Stimulated activated CD8-positive, alpha-beta memory T cell treated with anti-CD3 and anti-CD28 coated beads, Interleukin-7, amount 100 ng/mL, for 24 hours (primary cell): ENCODE measurements at places on chromosomes 6 and 20.

- no peak for DNase-seq
These were observed 13.1 kb upstream of the MLN start for GRCh38 chr6:33816911-33817310.

DNA sequence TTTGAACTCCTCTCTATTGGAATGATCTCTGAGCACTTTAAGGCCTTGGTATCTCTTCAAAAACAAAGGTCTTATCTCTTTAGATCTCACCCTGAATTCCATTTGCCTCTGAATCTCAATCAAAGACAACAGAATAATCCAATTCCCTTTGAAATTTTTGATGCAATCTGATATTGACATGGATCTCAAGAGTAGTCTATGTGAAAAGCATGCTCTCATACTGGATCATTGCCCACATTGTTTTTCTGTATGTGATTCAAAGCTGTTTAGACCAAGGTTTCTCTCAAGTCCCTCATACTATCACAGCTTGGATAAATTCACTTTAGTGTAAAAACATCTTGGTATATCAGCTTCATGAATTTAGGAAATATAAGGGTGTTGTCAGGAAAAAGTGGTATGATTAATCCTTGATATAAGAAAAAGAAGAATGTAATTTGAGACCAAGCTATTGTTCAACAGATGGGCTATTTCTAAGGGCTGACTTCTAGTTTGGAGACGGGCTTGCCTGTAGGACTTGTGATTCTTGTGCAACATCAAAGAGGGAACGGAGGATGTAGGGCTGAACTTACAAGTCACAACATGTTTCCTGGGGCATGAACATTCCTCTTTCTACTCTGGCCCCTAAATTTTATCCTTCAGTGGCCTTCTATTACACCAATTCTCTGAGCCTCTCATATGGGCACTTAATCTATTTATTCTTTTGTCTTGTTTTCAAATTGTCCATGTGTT lies 77.9 kb upstream of the CITED2 start:
- DNase-seq: no peak

- no peak for DNase-seq
These were observed 269.1 kb downstream of the CD83 start for GRCh38 chr6:14386668-14387067.

DNA sequence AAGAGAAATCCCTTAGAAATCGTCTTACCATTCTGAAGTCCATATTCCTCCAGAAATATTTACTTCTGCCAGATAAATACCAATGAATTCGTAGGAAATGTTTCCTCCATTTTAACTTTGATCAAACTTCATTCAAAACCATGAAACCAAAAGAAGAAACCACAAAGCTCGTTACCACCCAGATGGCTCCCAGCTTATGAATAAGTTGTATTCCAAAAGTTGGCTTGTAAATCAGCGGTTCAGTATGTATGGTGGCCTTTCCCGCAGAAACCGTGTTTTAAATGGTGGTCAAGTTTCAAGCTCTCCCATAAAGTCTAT lies 73.6 kb upstream of the RIPOR2 start:
- no peak for DNase-seq

DNA sequence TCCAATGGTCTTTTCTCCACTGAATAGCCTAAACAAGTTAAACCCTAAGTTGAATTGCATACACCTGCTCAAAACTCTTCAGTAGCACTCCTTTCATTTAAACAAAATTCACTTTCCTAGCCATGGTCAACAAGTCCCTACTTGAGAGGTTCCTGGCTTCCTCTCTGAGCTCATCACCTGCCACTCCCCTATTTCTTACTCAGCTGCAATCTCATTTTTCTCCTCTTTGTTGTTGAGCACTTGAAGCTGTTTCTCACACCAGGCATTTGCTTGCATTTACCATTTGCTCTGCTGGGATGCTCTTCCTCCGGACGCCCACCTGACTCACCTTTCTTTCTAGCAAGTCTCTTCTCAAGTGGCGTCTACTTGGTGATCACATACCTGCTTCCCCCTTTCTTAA lies 38.5 kb downstream of the EDN1 start:
- no peak for DNase-seq

GRCh38 chr20:11792568-11792953 lies 125.1 kb upstream of the BTBD3 start:
- no peak for DNase-seq

GRCh38 chr20:30376767-30377658 lies 880.5 kb upstream of the DEFB115 start:
- peak; percentile 73 for DNase-seq

DNA sequence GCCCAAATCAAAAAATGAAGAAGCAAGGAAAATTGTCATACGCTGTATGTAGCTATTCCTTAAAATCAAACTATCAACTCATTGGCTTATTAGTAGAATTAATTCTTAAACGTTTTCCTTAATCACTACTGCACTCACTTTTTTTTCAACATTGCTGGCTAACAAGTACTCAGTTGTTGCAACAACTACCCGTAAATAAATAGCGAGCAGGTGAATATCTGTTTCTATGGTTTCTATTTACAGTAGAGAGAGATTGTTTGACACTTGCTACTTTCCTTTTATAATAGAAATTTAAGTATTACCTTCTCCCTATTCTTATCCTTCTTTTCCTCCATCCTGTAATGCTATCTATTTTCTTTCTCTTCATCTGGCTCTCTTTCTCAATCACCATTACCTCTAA lies 25.1 kb downstream of the FRK start:
- no peak for DNase-seq

- DNase-seq: no peak
These were observed 46.8 kb upstream of the SLCO4A1 start for GRCh38 chr20:62595491-62595890.

DNA sequence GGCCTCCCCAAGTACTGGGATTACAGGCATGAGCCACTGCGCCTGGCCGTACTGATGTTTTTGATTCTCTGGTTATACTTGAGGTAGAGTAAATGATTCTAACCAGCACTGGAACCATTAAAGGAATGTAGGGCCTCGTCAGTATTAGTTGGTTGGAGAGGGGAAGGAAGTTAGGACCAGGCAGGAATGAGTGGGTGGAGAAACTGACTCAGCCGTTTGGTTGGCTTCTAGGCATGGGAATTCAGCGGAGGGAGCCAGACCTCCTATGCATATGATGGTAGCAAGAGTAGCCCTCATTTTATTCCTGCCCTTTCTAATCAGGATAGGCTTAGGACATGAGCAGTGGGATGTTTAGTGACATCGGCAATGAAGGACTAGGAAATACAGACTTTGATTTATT lies 19.0 kb upstream of the SERINC3 start:
- no peak for DNase-seq

- no peak for DNase-seq
These were observed 33.6 kb upstream of the PREX1 start for GRCh38 chr20:48861444-48861843.

DNA sequence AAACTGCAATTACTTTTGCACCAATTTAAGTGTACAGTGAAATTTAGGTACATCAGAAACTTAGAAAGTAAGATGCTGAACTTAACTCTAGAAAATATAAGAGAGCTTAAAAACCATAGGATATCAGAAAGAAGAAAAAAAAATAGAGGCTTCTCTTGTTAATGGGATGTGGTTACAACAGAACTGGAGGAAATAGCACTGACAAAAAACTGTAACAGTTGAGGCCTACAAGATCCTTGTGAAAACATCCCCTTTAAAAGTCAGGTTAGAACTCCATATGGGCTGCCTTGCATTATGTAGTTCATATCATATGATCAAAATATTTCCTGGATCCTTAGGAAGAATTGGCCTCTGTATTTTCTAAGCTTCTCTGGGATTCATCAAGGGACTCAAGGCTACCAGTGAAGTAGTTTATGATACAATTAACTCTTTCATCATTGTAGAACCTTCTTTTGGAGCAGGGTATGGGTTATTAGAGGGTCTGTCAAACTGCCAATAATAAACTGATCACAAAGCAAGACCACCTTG lies 24.8 kb downstream of the MTCL3 start:
- no peak for DNase-seq

GRCh38 chr6:105310371-105310770 lies 92.5 kb downstream of the PREP start:
- DNase-seq: no peak

- no peak for DNase-seq
These were observed at the start of gene GCM1 for GRCh38 chr6:53148684-53149083. GCM1 (minus strand) TSS chr6:53148841; CDS start chr6:53145632, 3,209 bp downstream.

GRCh38 chr6:36827261-36828079 lies 11.8 kb downstream of the CPNE5 start:
- DNase-seq: no peak

GRCh38 chr6:144898052-144898689 lies 613.0 kb downstream of the UTRN start:
- DNase-seq: no peak

GRCh38 chr6:106114492-106114891 lies 28.4 kb downstream of the PRDM1 start:
- DNase-seq: peak; percentile 42

DNA sequence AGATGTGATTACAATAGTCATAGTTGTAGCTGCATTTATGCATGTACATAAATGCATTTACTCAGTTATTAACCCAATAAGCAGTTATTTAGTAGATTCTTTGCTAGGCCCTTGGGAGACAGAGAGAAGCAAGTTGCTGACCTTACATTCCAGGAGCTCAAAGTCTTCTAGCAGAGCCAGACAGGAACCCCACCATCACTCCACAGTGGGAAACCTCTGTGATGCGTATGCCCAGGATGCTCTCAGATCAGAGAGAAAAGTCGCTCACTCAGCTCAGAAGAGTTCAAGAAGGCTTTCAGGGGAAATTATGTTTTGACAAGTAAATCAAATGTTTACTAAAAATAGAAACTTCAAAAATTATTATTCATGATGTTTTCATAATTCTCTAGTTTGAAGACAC lies 146.3 kb upstream of the EXOC2 start:
- DNase-seq: no peak

DNA sequence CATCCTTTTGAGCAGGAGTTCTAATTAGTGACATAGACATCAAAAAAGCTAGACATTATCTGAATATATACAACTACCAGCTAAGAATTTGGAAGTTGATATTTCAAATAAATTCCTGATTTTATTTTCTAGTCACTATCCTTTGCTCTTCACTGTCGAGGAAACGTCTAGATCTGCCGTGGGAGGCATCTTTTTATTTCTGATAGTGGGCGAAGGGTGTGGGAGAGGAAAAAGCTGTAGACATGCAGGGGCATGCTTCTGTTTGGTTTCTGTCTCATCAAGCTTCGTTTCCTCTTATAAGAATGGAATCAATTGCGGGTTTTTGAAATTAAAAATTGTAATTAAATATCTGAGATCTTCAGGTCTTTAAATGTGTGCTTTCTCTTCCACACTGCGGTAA lies 16.2 kb upstream of the C6orf118 start:
- no peak for DNase-seq

DNA sequence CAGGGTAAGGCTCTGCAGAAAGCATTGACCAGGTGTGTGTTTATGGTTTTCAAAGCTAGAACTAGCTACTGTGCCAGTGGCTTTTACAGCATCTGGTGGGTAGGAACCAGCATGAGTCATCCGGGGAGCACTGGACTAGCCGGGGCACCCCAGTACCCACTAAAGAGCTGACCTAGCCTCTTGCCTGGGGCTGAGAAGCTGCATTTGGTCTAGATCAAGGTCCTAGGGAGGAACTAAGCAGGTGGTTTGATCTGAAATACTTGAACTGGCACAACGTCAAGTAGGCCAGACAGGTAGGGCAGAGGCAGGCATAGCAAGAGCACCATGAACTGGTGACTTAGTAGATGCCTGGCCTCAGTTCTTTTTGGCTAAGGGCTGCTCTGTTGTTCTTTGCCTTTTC lies 109.8 kb upstream of the PTPRK start:
- no peak for DNase-seq

DNA sequence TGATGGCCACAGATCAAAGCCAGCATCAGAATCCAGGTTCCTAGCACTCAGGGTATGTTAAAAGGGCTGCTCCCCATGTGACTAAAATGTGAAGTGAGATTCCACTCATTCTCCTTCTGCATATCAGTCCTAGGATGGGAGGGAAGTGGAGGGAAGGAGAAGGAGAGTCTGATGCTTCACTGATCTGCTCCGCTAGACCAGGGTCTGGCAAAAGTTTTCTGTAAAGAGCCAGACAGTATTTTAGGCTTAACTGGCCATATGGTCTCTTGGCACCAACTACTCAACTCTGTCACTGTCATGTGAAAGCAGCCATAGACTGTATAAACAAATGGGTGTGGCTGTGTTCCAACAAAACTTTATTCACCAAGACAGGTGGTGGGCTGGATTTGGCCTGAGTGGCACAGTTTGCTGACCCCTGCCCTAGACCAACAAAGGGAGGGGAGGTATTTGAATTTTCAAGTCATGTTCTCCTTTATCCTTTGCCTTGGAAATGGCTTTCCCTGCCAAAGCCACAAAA lies 22.6 kb downstream of the GHRH start:
- DNase-seq: no peak

DNA sequence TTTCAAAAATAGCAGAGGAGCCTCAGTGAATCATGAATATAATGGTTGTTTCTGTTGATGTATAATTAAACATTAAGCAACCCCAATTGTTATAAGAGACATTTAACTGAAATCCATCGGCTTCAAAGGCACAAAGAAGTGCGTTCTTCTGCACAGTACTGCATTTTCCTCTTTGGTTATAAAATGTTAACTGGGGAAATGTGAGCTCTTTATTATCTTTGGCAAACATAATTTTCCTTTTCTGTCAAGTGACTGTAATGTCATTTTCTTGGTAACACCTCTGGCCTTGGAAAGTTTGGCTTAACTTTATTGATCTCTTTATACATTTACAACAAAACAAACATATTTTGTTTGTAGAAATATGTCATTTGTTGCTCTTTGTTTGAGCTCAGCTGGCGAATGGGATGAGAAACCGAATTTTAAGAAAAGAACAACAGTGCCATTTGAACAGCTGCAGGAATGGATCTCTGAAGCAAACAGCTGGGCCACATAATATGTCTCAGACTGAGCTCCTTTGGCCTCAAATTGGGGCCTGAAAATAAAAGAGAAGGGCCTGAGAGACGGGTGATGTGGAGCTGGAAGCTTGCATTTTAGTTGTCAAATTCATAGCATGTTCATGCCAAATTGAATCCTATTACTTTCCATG lies 427.0 kb upstream of the SPTLC3 start:
- DNase-seq: no peak
